HT-29 (cell line): ENCODE measurements at places on chromosomes 1 and 21.

GRCh38 chr1:117037802-117038201 is 22.3 kb upstream of the TTF2 start:
- DNase-seq: no peak

- peak; percentile 26 for DNase-seq
Measured at GRCh38 chr1:46969014-46969619, 27.8 kb upstream of the CYP4A11 start.

DNA sequence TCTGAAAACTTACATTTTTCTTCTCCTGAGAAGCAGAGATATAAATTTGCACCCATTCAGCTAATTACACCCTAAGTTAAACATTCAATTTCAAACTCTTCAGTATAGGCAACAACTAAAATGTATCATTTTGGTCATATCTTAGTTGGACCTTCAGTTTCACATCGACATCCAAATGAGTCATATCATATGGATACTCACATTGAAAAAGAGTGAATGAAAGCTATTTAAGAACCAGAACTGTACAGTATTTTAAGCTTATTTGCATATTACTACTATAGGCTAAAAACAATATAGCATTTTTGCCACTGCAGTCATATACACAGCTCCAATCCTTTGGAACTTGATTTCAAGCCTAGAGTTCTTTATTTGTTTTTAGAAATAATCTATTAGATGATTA is 33.6 kb downstream of the USP25 start:
- no peak for DNase-seq

DNA sequence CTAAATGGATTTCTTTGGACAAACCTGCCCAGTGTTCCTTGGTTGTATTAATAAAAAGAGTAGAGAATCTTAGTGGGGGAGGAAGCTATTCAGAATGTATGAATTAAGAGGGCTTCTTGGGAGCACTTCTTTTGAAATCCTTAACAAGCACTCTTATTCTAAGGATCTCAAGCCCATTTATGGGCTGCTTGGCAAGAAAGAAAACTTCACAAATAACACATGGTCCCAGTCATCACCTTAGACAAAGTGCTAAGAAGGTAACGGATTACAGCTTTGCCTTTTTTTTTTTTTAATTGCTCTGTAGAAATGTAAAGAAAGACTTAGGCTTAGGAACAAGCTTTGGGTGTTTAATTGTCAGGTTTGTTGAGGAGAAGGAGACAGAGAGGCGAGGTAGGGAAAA is 76.6 kb upstream of the IPO9 start:
- no peak for DNase-seq

- DNase-seq: peak; percentile 92
Measured at GRCh38 chr1:155176544-155177071, 3.0 kb downstream of the TRIM46 start.

DNA sequence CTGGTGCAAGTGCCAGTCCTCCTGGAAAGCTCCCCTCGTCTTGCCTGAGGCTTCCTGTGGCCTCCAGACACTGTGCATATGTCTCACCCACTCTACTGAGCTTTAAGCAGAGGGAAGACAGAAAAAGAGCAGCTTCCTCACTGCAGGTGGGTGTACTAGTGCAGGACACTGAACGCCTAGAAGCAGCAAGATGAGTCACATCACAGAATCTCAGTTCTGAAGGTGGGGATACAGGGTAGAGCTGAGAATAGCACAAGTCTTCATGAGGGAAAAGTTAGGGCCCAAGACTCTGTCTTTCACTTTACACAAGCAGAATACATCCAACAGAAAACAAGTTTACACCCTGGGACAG is 37.4 kb downstream of the PCAT6 start:
- DNase-seq: no peak

DNA sequence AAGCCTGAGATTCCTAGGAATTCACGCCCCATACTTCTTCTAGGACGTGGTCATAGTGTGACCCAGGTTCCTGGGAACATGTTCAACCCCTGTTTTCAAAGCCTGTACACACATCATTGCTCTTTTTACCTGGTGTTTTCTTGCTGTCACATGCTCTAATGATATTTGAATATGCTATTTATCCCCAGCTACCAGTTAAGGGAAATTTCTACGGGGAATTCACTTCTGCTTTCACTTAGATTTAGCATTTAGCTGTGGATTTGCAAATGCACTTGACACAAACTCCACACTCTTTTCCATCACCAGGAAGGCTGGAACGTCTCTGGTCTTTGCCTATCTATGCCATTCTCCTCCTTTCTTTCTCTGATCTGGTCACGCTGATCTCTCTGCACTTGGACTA is 11.3 kb upstream of the SAMSN1 start:
- no peak for DNase-seq

DNA sequence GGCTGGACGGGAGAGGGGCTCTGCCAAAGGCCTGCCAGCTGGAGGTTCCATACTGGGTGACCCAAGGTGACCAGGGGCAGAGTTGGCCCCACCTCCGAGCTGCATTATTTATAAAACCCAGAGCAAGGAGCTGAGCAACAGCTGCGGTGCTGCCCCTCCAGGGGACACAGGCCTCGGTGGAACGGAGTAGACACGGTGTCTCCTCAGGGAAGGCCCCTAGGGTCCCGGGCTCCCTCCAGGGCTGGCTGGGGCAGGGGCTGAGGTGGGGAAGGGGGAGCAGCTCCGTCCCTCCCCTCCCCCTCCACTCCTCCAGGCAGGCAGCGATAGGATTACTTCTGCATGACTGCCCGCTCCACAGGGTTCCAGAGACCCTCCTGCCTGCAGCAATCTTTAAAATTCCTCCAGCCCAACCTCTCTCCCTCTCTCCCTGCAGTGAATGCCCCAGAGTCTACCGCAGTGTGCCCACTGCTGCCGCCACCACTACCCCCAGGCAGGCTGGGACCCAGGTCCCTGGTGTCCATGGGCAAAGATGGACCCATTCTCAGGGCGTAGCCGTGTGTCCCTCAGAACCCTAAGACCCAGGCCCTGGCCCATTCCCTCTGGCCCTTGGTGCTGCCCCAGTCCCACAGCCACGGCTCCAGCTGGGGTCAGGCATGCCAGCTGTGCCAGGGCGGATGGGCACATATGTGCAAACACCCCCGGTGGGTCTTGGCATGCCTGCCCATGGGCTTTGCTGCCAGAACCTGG is 10.8 kb downstream of the AHDC1 start:
- DNase-seq: no peak

DNA sequence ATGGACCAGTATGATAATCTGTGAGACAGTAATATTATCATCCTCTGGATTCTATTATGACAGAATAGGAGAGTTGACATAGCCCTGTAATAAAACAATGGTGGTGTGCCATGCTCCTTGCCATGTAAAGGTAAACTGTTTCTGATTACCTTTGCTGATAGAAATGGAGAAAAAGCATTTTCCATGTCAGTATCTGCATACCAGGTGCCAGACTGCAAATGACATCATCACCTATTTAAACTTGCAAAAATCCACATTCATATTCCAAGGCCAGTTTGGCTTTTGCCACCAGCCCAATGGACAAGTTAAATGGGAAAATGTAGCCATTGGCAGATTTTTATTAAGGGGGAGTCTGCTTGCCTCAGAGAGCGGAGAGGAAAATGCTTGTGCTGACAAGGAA is 23.9 kb upstream of the ABCD3 start:
- DNase-seq: no peak

DNA sequence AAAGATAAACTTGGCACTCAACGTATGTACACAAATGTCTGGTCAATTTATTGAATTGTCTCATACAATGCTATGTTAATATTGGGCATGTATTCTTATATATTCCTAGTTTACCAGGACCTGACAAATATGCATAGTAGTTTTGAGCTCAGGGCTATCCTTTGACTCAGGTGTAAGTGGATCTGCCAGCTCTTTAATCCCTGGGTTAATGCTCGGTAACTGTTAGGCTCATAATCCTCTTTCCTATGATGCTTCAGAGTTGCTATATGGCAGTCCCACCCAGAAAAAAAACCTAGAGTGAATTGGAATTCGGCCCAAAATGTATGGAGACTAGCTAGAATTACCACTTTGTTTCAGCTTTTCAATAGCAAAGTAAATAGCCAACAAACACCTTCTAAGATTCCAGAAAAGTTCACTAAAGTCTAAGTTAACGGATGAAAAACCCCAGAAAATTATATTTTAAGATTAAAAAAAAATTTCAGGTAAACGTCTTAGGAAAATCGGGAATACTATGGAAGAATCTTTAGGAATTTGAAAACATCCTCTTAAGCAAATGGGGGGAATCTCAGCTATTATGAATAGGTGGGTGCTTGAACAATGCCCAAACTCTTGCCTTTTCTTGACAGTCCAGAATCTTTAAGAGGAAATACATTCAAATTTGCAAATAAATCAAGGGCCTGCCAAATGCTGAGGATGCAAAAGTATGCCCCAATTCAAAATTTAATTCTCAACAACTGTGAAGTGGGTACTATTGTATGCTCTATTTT is 10.9 kb downstream of the H3-3A start:
- DNase-seq: no peak

DNA sequence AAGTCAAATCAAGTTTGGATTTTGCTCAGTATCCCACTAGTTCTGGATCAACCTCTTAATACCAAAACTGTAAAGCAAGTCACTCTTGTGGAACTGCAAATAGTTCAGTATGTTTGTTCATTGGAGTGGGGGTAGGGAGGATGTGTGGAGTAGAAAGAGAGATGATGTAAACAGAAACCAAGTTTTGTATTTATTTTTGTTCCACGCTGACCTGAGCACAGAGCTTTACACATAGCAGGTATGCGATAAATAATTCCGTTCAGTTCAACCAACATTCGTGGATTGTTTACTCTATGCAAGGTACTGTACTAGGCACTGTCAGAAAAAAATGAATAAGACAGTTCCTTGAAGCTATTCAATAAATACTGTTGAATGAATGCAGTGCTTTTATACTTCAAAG is 4.5 kb upstream of the ZNF644 start:
- no peak for DNase-seq

GRCh38 chr1:237751090-237751489 is 139.6 kb downstream of the ZP4 start:
- DNase-seq: no peak

GRCh38 chr1:110765640-110766335 is 91.0 kb upstream of the KCNA3 start:
- DNase-seq: peak; percentile 23

- DNase-seq: no peak
Measured at GRCh38 chr21:16644685-16645084, 868.2 kb upstream of the CXADR start.

GRCh38 chr1:31421371-31422040 is 8.5 kb downstream of the SERINC2 start:
- peak; percentile 40 for DNase-seq

DNA sequence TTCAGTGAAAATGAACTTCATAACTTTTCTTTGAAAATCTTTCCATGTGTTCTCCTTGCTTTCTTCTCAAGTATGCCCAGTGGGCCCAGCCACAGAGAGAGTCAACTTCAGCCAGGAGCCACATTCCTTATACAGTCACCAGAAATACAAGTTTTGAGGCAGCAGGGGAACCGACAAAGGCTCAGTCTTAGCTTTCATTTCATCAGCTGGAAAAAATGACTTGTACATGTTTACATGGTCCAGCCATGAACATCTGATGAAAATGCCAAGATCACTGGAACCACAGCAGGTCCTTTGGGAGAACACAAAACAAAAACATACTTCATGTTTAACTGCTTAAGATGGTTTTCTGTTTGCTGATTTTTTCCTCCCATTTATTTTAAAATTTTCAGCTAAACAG is 72.5 kb downstream of the SYDE2 start:
- no peak for DNase-seq

GRCh38 chr1:85158910-85159309 is 41.9 kb downstream of the SYDE2 start:
- DNase-seq: no peak

DNA sequence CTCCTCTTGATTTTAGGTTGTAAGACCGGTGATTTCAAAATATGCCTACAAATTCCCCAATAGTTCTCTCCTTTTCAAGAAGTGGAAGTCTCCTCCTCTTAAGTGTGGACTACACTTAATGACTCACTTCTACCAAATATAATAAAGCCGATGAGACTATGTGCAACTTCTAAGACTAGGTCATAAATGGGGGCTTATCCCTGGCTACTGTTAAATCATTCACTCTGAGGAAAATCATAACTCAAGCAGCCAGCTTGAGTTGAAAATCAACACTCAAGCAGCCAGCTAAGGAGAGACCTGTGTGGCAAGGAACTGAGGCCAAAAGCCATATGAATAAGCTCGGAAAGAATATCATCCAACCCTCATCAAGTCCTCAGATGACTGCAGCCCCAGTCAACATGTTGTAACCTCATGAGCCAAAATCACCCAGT is 49.6 kb upstream of the PSMG1 start:
- no peak for DNase-seq

GRCh38 chr1:81366173-81366572 is 434.6 kb upstream of the ADGRL2 start:
- DNase-seq: no peak

DNA sequence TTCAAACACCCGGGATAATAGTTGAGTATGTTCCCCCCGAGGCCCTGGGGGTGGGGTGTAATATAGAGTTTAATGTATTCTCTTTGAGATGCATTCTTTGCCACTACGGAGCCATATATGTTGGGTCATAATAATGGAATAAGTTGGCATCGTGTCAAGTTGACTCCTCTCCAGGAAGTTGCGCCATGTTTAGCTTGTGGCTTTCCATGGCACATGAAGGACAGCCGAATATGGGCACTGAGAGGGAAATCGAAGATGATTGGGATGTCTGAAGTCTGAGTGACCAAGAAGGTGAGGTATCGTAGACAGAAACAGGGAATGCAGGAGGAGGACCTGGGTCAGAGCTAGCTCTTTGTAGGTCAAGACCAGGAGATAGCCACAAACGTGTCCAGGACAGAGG is 92.6 kb downstream of the PAX7 start:
- no peak for DNase-seq

DNA sequence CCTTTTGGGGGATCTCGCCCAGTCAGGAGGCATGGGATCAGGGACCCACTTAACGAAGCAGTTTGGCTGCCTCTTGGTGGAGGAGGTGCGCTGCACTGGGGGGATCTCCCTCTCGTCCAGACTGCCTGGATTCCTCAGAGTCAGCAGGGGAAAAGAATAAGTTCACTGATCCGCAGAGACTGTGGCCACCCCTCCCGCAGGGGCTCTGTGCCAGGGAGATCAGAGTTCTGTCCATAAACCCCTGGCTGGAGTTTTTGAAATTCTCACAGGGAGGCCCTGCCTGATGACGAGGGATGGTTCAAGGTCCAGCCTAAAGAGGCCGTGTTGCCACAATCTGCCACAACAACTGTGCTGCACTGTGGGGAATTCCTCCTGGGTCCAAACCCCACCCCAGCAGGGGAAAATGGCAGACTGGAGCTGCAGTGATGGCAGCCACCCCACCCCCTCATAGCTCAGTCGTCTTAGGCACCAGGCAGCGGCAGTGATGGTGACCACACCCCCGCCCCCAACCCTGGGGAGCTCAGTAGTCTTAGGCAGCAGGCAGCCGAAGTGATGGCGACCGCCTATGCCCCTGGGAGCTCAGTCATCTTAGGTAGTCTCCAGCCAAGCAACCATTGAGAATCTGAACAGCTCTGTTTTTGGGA is 273.8 kb upstream of the USP25 start:
- DNase-seq: no peak

GRCh38 chr1:155652951-155653350 is 35.6 kb downstream of the YY1AP1 start:
- no peak for DNase-seq
